ENCODE measurements at places on chromosomes 12 and 14.

- no peak for DNase-seq
These were observed 565.6 kb downstream of the LRFN5 start for GRCh38 chr14:42172304-42172703.

- DNase-seq, result no peak
These were observed 322.4 kb upstream of the CLEC14A start for GRCh38 chr14:38578278-38578681.

GRCh38 chr12:19203013-19203412, 73.5 kb downstream of the PLEKHA5 start:
- no peak for DNase-seq

DNA sequence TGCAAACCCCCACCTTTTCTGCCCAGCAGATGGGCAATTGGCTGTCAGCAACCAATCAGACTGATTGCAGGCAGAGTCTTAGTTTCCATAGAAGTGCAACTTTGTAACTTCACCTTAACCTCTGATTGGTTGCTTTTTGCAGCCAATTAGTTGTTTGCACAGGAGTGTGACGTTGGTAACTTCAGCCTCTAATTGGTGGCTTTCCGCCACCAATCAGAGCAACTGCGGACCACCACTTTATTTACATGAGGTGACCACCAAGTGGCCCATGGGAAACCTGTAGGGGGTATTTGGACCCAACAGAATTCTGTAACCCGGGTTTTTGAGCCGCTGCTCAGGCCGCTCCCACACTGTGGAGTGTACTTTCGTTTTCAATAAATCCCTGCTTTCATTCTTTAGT, 32.3 kb downstream of the CDKN1B start:
- no peak for DNase-seq

GRCh38 chr12:7782055-7782454, 7.1 kb upstream of the NANOG start:
- no peak for DNase-seq

- DNase-seq, result no peak
These were observed 145.9 kb upstream of the SLCO1C1 start for GRCh38 chr12:20549108-20549719.

DNA sequence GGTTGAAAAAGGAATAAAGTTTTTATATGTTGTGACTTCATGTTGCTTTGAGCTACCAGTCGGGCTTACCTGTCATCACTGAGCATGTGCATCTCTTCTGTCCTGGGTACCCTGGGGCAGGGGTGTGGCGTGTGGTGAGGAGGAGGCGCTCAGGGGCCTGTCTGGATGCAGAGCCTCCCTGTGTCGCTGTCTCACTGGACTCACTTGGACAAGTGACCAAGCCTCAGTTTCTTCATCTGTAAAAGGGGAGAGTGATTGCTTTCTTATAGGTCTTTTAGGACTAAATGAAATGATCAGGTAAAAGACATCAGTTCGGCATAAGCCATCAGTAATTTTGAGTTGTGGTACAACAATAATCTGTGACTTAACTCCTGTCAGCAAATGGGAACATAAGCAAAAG, 22.1 kb downstream of the ATP6V0A2 start:
- no peak for DNase-seq

- DNase-seq, result no peak
These were observed 345.9 kb downstream of the DPF3 start for GRCh38 chr14:72547999-72548398.

DNA sequence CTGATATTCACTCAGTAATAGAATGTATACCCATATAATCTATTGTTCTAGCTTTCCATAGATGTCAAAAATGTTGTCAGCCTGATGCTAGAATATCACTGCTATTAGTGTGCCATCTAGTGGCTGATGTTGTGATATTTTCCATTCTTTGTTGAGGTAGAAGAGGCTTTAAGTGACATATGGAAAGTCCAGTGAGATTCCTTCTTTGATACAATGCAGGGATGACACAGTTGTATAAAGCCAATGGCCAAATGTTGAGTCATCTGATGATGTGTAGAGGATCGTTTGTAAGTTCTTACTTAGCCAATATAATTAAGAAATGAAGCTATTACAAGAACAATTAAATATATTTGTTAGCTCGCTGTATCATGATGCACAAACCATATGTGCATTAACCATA, 58.1 kb upstream of the PCED1B start:
- DNase-seq, result peak; percentile 49

DNA sequence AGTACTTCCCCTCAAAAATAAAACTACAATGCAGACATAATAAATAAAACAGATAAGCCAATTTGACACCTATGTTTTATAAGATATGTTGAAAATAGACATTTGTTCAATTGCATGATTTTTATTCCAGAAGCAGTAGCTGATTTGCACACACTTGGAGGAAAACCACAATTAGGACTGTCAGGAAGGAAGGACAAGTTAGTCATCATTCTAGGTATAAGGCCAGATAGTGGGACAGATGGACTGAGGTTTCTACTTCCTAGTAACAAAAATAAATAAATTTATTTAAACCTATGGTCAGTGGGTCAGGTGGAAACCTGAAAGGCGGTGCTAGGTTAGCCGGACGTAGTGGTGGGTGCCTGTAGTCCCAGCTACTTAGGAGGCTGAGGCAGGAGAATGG, 141.8 kb upstream of the RASSF8 start:
- no peak for DNase-seq

DNA sequence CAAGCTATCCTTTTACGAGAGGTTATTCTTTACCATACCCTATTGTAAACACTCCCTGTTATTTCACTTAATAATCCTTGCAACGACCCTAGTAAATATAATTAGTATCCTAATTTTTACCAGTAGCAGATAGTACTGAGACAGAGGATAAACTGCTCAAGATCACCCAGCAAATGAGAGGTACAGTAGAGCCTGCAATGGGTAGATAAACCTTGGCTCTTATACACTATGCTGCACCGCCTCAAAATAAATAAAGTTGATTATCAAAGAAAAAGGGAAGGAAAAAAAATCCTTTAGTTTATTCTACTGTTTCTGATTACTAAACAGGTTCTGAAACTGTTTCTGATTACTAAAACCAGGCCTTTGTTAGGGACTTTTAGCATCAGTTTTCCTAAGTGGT, 22.5 kb downstream of the YBX3 start:
- peak; percentile 67 for DNase-seq
